ENCODE measurements at places on chromosomes 1 and 21. TPM values are rescaled to one million over a fixed set of nuclear protein-coding genes. Genes with fewer than 3 reads are reported as not detected.

DNA sequence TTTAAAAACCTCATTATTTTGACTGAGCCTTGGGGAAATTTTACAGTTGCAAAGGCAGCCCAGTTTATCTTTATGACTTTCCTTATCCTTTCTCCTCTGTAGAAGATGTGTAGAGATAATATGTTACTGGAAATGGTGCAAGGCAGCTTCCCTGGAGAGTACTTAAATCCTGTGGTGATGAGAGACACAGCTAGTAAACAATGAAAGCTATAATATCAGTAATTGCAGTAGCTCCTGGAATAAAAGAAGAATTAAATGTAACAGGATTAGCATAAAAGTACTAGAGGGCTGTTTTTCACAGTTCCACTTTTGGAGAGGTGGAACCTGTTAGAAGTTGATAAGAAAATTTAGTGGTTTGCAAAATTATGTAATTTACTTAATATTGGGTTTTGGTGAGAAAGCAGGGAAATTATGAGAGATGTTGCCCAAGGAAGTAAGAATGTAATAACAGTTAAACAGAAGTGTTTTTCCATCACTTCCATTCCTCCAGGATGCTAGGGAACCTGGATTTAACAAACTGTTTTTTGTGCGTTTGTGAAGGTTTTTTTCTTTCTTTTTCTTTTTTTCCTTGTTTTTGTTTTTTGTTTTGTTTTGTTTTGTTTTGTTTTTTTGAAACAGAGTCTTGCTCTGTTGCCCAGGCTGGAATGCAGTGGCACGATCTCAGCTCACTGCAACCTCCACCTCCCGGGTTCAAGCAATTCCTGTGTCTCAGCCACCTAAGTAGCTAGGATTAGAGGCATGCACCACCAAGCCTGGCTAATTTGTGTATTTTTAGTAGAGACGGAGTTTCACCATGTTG lies 15.7 kb upstream of the EDEM3 start:
- DNase-seq, result no peak

- DNase-seq, result no peak
Observed at GRCh38 chr1:167551362-167551761, 2.2 kb downstream of the CREG1 start.

DNA sequence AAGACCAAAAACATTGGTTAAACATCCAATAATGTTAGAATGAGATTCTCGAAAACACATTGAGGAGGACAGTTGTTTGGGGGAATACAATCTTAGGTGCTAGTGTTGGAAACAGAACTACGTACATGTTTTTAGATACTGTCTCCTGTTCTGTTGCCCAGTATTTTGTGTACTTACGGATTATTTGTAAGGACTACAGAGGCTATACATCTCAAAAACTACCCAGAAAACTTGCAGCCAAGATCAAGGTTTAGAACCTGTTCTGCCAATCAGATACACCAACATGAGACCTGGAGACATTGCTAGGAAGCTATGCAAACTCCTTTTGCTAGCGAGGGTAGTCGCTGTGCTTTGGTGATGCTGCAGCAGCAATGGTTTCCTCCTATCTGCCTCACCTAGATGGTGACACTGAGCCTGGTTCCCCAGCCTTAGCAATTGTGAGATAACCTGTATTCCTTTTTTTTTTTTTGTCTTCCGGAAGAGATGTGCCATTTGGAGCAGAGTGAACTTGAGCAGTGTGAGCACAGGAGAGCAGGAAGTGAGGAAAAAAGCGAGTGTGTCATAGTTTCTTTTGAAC lies 21.8 kb downstream of the YBX1 start:
- no peak for DNase-seq

DNA sequence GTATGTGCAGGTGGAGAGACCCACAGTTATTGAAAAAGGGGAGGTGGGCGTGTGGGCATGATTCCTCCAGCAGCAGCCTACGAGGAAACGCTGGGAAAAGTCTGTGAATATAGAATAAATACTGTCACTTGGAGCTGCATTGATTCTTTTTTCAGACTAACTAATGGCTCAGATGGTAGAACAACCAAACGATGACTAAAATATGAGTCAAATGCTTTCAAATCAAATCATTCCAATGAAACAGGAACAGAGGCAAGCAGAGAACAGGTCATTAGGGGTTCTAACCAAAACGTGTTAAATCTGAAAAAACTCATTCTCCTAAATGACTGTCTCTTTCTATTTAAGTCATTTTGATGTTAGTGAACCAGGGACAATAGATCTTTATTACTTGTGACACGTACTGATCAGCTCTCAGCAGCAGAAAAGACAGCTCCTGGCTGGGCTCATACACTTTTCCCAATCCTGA lies 35.1 kb upstream of the SEC16B start:
- DNase-seq, result no peak

DNA sequence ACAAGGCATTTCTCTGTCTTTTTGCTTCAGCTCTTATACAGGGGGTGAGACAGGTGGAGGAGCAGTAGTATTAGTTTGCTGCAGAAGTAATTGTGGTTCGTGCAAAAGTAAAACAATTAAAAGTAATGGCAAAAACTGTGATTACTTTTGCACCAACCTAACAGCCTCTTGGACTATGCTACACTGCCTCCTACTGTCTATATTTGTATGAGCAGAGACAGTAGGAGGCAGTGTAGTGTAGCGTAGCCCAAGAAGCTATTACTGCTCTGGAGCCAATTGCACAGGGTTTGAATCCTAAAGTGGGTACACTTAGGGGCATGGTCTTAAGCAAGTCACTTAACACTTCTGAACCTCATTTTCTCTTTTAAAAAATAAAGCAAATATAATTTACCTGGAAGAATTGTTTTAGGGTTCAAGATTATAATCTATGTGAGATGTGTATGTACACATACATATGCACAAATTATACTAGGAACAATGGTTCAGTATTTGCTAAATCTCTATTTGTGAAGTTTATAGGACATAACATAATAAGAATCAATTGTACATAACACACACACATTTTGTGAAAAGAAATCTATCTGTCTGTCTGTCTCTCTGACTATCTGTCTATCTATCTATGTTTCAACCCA lies 103.8 kb downstream of the BRINP3 start:
- no peak for DNase-seq

DNA sequence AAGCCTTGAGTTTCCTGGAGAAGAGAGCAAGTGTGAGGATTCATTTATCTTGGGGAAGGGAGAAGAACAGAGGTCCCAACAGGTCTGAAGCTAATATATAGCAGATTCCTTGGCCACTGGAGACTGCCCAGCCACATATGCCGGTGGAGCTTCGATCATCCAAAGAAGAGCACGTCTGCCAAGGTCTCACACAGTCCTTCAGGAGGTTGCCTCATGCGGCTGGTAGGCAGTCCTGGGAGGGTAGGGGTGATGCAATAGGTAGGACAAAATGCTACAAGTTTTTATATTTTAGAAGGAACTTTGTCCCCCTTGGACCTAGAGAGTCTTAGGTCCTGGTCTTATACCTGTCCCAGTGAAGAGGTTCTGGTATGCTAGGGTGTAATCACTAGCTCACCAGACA lies 582.5 kb downstream of the DPYD start:
- no peak for DNase-seq

GRCh38 chr1:38210021-38210894 lies 163.7 kb upstream of the POU3F1 start:
- no peak for DNase-seq

OR2L3 gene
- total RNA-seq, result not detected

DNA sequence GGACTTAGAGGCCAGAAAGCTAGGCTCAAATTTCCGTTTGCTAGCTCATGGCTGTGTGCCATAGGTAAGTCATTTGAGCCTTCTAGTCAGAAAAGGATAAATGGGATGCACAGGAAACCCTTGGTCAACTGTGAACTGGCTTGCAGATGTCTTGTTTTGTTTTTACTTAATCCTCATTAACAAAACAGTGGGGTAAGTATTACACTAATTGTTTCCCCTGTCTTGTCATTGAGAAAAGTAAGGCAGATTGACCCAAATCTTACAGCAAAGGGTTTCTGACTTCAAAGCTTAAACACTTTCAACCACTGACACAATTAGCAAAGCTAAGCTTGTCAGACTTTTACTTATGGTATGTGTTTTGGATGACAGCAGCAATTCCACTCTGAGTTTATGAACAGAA lies 291.3 kb downstream of the NTNG1 start:
- no peak for DNase-seq

KIRREL1 gene
- 9.7 TPM for total RNA-seq

- no peak for DNase-seq
Observed at GRCh38 chr1:59685666-59686065, 129.1 kb upstream of the HOOK1 start.
